ENCODE measurements at places on chromosomes 7 and 10. TPM values are rescaled to one million over a fixed set of nuclear protein-coding genes. Genes with fewer than 3 reads are reported as not detected.

The EEF1AKMT2 gene
- total RNA-seq, result 25.2 TPM

The DMBT1 gene
- not detected for total RNA-seq

The AGR2 gene
- total RNA-seq, result not detected

The CPN1 gene
- total RNA-seq, result not detected

The ABCA13 gene
- total RNA-seq, result not detected

All from activated naive CD4-positive, alpha-beta T cell treated with anti-CD3 and anti-CD28 coated beads, Interleukin-2, amount 10 ng/mL, durations not matched to agents 5 hours and 36 hours (primary cell).